ENCODE measurements at places on chromosomes 7 and 10.

DNA sequence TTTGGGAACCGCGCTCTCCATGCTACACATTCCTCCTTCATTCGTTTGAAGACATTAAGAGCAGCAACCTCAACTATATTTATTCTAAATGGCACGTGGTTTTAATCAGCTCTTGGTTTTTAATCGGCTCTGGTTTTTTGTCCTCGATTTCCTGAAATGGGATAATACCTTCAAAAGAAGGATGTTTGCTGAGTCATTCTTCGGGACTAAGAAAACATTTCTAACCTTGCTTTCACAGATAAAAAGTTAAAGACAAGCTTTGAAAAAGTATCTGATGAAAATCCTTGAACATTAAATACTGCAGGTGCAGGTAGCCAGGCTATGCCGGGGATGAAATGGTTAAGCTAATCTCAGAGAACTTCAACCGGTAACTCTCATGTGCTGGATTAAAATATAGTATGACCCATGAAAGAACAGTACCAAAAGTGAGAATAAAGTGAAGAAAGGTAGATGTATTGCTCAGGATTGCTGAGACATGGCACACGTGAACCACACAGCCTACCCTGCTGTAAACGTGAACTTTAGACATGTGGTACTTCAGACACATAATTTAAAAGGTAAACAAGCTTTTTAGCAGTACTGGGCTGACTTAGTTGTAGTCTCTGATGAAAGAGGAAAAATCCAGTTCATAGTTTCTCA lies 89.1 kb downstream of the PTPRN2 start:
- DNase-seq, result no peak

DNA sequence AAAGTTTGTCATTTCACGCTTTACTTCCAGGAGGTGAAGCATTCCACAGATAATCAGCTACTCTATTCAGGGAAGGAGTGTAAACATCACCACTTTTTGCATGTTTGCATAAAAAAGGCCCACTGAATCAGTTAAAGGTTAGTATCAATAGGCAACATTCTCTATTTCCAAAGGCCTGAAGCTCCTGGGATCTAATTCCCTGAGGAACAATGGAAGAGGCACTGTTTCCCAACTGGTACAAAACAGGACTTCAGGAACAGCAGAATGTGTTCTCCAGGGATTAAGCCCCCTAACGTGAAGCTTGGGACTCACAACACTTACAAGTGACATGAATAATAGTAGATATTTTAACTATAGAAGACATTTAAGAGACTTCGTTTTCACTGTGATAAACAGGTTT lies 6.1 kb downstream of the LRRN3 start:
- no peak for DNase-seq

DNA sequence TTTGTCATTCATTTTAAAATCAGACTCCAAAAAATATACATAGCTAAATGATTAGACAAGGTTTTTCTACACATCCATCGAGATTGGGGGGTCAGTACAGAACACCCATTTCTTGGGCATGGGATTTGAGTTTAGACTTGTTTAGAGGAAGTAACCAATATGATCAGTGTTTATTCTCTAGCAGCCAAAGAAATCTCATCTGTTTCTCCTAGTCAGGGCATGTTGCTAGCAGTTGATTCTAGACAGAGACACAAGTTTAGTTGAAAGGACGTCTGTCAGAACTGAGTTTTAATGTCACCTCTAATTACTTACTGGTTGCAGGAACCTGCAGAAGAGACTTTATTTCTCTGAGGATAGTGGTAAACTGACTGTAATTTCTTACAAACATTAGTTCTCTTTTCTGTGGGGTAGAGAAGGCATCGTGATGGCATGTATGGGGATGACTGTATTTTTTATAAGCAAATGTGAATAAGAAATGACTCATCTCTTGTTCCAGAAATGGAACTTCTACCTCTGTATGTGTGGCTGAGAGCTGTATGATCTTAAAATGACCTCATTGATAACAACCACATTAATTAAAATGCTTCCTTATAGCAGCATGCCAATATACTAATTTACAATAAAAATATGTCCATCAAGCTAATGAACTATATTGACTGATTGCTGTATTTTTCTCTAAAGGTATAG lies 30.6 kb upstream of the RHOBTB1 start:
- DNase-seq, result no peak

- DNase-seq, result no peak
Measured at GRCh38 chr7:81641873-81642272, 128.0 kb downstream of the HGF start.

GRCh38 chr7:94332571-94332970 lies 62.1 kb upstream of the COL1A2 start:
- DNase-seq, result no peak

DNA sequence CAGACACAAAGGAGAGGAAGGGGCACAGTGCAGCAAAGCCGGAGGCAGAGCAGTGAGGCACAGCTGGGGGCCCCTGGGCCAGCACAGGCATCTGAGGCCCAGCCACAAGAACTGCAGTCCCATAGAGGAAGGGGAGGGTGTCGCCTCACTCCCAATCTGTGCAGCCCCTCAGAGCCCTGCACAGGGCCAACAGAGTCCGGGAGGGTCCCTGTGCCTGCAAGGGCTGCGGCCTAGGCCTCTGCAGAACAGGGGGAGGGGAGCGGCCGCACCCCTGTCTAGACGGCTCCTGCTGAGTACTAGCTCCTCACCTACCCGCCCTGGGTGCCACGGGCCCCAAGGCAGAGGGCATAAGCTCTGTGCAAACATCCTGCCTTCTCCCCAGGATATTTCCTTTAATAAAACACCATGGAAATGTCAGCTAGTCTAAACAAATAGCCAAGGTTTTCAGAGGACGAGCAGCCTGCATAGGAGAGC lies 32.4 kb upstream of the RET start:
- DNase-seq, result no peak

- DNase-seq, result peak; percentile 84
Measured at GRCh38 chr7:79820387-79820786, 314.2 kb upstream of the GNAI1 start.

DNA sequence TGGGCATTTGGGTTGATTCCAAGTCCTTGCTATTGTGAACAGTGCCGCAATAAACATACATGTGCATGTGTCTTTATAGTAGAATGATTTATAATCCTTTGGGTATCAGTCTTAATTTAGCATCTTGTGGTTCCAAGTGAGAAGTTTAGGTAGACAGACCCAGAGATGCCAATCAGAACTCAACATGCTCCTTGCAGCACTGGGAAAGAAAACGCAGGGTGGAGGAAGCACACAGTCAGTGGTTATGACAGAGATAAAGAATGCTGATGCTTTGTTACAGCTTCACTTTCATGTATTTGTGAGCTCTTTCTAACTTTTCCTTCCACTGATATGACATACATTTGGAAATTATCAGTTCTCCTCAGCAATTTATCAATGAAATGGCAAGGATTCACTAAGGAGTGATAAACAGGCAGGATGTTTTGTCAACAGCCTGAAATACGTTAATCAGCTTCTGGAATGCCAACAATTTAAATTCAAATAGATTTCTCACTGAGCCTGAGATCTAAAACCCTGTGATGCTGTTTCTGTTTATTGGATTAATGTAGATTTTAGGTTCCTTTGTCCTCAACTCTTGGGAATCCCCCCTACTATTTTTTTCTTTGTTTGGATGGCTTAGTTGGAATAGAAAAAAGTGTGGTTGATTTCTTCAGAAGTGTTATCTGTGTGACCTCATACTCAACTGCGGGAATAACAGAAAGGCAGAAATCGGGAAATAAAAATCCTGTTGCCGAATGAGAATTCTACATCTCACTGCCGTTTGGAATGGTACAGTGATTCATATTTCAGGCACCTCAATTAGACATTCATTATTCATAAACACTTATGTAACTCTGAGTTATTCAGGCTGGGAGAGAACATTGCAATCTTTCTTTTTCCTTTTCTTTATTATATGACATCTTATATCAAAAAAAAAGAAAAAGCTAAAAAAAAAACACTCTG lies 675.0 kb downstream of the CNTNAP2 start:
- DNase-seq, result no peak

DNA sequence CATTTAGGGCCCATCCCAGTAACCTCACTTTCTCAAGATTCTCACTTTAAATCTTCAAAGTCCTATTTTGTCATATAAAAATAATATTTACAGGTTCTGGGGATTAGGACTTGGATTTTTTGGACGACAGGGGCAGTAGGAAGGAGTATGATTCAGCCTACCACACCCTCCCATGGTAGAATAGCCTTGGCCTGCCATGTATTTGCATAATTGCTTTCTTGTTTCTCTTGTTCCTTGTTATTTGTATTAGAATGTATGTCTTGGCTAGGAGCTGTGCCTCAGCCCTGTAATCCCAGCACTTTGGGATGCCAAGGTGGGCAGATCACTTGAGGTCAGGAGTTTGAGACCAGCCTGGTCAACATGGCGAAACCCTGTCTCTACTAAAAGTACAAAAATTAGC lies 92.5 kb downstream of the ELAPOR2 start:
- DNase-seq, result no peak

GRCh38 chr7:106071356-106071998 lies 40.6 kb downstream of the SYPL1 start:
- DNase-seq, result peak; percentile 68

- no peak for DNase-seq
Measured at GRCh38 chr10:44368637-44369036, 16.3 kb downstream of the CXCL12 start.

- no peak for DNase-seq
Measured at GRCh38 chr7:135362871-135363270, 129.2 kb downstream of the STRA8 start.

GRCh38 chr7:16398146-16399017 lies 23.0 kb downstream of the CRPPA start:
- no peak for DNase-seq

- DNase-seq, result no peak
Measured at GRCh38 chr10:63515002-63515763, 6.0 kb upstream of the REEP3 start.

DNA sequence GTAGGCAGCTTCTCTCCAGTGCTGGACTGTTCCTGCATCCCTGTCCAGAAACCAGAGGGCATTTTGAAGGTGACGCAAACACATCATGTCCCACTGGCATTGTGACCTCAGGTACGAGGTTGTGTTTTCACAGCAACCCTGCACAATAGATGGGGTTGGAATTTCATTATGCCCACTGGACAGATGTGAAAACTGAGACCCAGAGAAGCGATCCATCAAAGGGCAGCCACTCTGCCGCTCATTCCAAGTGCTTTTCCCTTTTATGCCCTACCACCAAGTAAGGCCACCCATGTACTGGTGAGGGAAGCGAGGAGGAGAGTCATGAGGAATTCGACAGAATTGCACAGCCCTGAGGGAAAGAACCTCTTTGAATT lies 63.3 kb downstream of the CALML3 start:
- DNase-seq, result no peak

DNA sequence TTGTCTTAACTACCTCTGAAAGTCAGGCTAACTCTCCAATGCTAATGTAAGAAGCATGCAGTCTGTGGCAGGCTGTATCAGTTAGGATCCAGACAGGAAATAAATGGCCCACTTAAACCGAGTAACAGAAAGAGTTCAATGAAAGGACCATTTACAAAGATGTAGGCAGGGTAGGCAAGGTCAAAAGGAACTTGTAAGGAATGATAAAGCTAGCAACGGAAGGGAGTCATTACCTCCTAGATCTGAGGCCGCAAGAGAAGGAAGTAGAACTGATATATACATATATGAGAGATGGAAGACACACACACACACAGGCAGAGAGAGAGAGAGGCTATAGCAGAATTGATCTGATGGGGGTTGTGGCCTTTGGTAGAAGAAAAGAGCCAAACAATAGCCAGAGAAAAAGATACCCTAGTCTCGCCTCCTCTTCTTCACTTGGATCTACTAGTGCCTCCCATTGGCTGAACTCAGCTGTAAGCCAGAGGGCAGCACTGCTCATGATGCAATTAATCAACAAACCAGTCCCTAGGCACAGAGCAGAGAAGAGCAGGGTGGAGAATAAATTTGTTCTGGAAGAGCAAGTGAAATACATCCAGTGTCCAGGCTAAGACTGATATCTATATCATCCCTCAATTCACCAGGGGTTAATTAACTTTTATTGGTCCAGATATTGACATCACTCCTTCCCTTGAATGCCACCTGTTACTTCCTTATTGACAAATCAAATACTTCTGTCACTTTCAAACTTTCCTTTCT lies 91.2 kb downstream of the LSMEM1 start:
- no peak for DNase-seq

DNA sequence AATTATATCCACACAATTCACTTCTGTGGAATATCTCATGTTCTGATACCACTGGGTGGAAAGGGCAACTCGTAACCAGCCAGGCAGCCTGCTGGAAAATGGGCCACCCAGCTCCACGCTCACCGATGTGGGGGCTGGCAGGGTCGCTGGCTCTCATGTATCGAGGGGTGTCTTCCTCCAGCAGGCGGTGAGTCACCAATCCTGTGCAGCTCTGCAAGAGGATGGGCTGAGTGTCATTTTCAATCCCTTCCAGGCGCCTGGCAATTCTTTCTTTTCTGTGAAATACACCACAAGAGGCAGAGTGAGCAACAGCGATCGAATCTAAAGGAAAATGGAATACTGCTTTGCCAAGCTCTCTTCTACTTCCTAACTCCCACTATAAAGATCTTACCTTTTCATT lies 80.1 kb downstream of the SVIL start:
- no peak for DNase-seq

DNA sequence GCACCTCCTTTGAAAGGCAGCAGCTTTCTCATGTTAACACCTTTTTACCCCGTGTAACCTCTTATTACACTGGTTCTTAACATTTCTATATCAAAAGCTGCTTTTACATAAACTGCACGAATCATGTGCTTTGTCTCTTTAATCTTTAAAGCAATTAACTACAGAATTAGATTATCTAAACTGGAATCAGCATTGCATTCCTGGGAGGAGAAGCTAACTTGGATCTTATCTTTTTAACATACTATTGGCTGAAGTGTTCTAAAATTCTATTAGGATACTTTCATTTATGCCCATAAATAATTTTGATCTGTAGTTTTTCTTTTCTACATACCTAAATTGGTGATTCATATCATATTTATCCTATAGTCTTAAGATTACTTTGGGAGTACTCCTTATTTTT lies 428.4 kb upstream of the IGFBP3 start:
- no peak for DNase-seq

- DNase-seq, result no peak
Measured at GRCh38 chr7:133513608-133514007, 260.7 kb downstream of the EXOC4 start.

GRCh38 chr10:71766717-71767419 lies 6.5 kb downstream of the VSIR start:
- no peak for DNase-seq

GRCh38 chr10:77867124-77867719 lies 59.3 kb downstream of the DLG5 start:
- no peak for DNase-seq

GRCh38 chr7:38102507-38102906 lies 75.5 kb upstream of the STARD3NL start:
- no peak for DNase-seq

DNA sequence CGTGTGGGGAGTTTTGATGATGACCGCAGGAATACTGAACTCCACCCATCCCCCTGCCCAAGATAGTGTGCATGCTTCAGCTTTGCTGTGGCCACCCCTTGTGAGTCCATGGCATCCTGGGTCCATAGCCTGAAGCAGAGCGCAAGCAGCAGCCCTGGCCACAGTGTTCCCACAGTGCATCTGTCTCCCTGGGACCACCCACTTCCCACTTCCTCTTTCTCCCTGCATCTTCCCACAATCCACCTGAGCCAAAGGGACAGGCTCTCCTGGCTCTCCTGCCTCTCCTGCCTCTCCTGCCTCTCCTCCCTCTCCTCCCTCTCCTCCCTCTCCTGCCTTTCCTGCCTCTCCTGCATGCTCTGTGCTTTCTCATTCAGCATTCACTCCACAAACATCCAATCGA lies 150.7 kb downstream of the PAXIP1 start:
- no peak for DNase-seq

GRCh38 chr7:90453931-90454330 lies 15.5 kb upstream of the PTTG1IP2 start:
- no peak for DNase-seq
